NCI-H2081 treated with DMSO at 0.1 percent for 48 hours (cell line): ENCODE measurements at places on chromosomes 4 and X.

GRCh38 chrX:24506082-24506481, 41.0 kb downstream of the PDK3 start:
- DNase-seq, result no peak

- DNase-seq, result no peak
Measured at GRCh38 chr4:7554905-7555304, 120.2 kb upstream of the PSAPL1 start.

DNA sequence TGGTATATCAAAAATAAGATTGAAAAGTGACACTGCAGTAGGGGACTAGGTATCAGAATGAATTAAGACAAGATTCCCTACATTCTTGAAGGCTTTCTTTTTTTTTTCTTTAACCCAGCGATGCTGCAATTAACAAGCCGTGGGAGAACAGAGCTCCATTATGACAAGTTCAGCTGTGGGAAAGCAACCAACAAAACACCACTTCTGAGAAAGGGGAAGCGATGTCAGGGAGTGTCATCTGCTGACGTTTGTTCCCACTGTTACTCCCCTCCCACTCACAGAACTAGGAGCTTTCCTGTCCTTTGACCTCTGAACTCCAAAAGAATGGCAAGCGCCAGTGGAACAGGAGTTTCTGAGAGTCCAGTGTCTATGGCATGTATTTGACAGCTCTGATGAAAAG, 90.2 kb upstream of the SLITRK2 start:
- DNase-seq, result no peak

GRCh38 chr4:26978387-26979053, 117.9 kb downstream of the STIM2 start:
- no peak for DNase-seq

DNA sequence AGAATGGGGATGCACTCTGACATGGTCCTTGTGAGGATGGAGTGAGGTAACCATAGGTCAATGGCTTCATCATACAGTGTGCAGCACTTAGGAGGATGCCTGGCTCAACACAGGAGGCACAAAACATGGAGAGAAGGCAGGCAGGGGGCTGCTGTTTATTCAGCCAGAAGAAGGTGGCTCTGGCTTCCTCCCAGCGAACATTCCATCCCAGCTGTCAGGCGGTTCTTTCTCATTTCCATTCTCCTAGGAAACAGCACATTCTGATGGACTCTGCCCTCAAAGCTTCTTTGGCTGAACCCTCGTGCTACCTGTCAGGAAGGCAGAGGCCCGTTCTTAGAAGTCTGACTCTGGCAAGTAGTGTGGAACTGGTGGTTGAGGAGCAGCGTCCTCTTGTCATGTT, 18.6 kb downstream of the STK32B start:
- no peak for DNase-seq

DNA sequence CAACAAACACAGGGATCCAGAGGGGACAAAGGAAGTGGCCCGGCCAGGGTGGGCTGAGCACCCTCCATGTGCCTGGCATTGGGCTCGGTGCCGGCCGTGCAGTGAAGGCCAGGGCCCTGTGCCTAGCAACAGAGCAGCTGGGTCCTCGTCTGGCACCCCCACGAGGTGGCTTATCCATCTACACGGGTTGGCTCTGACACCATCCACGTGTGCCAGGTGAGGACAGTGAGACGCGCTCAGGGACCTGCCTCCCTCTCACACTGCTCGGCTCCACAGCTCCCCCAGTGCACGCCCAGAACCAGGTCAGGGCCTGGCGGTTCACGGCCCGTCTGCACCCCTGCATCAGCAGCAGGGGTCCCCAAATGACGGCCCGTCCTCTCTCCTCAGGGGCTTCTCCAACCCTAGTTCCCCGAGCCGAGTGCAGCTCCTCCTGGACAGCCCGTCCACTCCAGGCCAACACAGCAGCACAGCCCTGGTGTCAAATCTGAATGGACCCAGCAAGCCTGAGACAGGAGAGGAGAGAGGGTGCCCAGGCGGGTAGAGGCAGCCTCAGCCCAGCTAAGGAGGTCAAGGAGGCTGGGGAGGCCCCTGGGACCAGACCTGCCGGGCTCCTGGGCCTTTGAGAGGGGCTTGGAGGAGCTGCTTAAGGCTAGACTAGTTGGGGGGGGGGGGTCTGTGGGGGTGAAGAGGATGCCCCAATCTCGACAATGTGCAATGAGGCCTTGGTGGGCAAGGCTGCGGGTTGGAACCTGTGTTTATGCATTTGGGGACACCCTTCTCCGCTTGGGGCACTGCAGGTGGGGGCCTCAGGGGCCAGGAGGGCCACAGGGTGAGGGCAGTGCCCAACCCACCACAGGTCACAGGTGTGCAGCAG, 113.6 kb downstream of the FAM53A start:
- DNase-seq, result no peak

DNA sequence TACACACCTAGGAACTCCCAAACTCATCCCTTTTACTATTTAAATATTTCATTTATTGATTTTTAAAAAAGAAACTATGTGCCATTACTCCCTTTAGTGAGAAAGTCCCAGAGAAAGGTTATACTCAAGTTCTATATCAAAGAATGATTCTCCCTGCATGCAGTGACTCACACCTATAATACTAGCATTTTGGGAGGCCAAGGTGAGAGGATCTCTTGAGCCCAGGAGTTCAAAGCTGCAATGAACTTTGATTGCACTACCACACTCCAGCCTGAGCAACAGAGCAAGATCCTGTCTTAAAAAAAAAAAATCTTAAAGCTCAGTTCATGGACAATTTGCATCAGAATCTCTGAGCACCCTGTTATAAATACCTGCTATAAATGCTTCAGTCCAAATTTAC, 9.2 kb upstream of the RBPJ start:
- no peak for DNase-seq

- DNase-seq, result no peak
Measured at GRCh38 chrX:6307156-6307555, 78.5 kb upstream of the NLGN4X start.

- DNase-seq, result no peak
Measured at GRCh38 chr4:159042097-159042605, 60.7 kb upstream of the RAPGEF2 start.

GRCh38 chr4:111943796-111944203, 201.5 kb upstream of the FAM241A start:
- DNase-seq, result peak; percentile 1

- no peak for DNase-seq
Measured at GRCh38 chrX:150935467-150935866, 37.0 kb upstream of the CD99L2 start.

- no peak for DNase-seq
Measured at GRCh38 chr4:42280327-42281095, 116.8 kb upstream of the SHISA3 start.

- no peak for DNase-seq
Measured at GRCh38 chr4:3021627-3022026, 52.7 kb downstream of the HTT-AS start.

- no peak for DNase-seq
Measured at GRCh38 chr4:67684839-67685531, 16.0 kb downstream of the UBA6 start.

- no peak for DNase-seq
Measured at GRCh38 chr4:791898-792625, 33.9 kb downstream of the CPLX1 start.

- DNase-seq, result no peak
Measured at GRCh38 chr4:165709973-165710526, 163.0 kb upstream of the TLL1 start.

- DNase-seq, result no peak
Measured at GRCh38 chr4:123526511-123526910, 129.9 kb downstream of the SPRY1 start.

GRCh38 chrX:32571579-32571978, 639.8 kb downstream of the DMD start:
- no peak for DNase-seq

GRCh38 chr4:148934926-148935578, 492.8 kb upstream of the NR3C2 start:
- DNase-seq, result no peak
